Cardiac ventricle fibroblast (primary cell): ENCODE measurements at places on chromosomes 13 and 19. TPM values are rescaled to one million over a fixed set of nuclear protein-coding genes. Genes with fewer than 3 reads are reported as not detected.

Gene TUBA3C
- not detected in 2 replicates for total RNA-seq

Gene SYNE4
- total RNA-seq: 0.87 TPM in 1 of 2 replicates, not detected in the other

Gene NLRP12
- 0.06 and 0.24 TPM in 2 replicates for total RNA-seq

Gene ACP7
- not detected in 2 replicates for total RNA-seq

Gene ERICH6B
- total RNA-seq: not detected in 2 replicates

Gene SCEL
- not detected in 2 replicates for total RNA-seq

Gene SSC5D
- total RNA-seq: 70.0 and 81.2 TPM in 2 replicates

Gene NKPD1
- not detected in 2 replicates for total RNA-seq

Gene SPC24
- total RNA-seq: 9.0 and 14.4 TPM in 2 replicates

Gene C5AR1
- 0.05 TPM in 1 of 2 replicates, not detected in the other for total RNA-seq

Gene GNG7
- total RNA-seq: 0.69 and 0.88 TPM in 2 replicates

Gene ZNF345
- total RNA-seq: 2.7 and 5.5 TPM in 2 replicates

Gene ARL11
- not detected in 2 replicates for total RNA-seq

Gene ETHE1
- 30.5 and 39.4 TPM in 2 replicates for total RNA-seq

Gene IGFL2
- total RNA-seq: not detected in 2 replicates

Gene CERS1
- total RNA-seq: 0.56 and 2.1 TPM in 2 replicates

Gene CD33
- not detected in 2 replicates for total RNA-seq

Gene SPHK2
- total RNA-seq: 11.5 and 14.0 TPM in 2 replicates
